ENCODE measurements at places on chromosomes 7 and 10.

- DNase-seq: no peak
These were observed 59.3 kb upstream of the PLXDC2 start for GRCh38 chr10:19756919-19757318.

DNA sequence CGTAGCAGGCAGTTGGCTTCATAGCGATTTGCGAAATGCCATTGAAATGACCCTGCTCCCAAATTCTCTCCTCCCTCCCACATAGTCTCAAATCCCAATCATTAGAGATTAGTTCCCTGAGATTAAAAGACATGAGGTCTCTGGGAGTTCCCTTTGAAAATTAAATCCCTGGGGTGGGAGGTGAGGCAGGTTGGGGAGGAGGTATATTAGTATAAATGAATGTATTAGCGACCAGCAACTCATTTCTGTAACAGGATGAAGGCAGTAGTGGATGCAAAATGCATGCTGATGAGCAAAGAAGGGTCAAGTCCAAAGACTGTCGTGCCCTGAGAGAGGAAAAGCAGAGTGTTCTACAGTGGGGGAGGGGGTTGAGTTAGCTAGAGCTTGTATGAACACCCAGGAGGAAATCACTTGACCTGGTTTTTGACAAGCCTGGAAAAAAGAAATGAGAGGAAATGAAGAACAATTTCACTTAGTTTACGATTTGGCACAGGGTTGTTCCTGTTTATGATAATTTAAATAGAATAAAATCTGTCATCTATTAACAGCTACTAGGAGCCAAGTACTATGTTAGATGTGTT lies 79.6 kb upstream of the MTPN start:
- no peak for DNase-seq

DNA sequence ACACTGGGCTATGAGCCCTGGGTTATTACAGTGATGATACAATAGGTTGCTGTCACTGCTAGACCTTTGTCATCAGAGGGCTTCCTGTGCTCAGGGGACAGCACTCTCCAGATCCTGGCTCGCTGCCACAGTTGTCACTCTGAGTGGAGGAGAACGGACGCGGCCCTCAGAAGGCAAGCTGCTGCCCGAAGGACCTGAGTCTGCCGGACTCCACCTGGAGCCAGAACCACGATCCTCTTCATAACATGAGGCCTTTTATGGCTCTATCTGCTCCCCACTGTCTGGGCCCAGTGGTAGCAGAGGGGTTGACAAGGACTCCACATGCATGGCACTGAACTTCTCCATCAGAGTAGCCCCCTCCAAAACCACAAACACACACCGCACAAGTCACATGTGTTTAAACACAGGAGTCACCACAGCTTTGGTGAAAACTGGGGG lies 94.7 kb upstream of the EFCAB10 start:
- peak; percentile 72 for DNase-seq

DNA sequence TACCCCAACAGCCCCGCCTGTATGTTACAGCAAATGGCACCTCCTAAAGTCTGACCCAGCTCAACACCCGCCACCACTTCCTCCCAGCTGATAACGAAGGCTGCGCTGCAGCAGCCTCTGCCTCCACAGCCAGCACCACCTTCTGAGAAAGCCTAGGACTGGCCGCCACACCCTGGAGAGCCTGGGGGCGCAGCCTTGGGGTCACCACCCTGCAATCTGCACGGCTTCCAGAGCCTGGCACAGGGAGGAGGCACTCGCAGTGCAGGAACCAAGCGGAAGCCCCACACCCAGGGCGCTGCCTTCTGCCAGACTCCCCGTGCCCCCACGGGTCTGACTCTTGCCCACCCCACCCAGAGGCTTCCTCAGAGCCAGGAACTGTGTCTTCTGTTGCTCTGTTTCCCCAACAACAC lies 112.5 kb downstream of the MAD1L1 start:
- no peak for DNase-seq

GRCh38 chr7:479115-479947 lies 40.3 kb downstream of the PDGFA start:
- DNase-seq: no peak

- no peak for DNase-seq
These were observed 622 bp upstream of the P4HA1 start for GRCh38 chr10:73097305-73097670.

DNA sequence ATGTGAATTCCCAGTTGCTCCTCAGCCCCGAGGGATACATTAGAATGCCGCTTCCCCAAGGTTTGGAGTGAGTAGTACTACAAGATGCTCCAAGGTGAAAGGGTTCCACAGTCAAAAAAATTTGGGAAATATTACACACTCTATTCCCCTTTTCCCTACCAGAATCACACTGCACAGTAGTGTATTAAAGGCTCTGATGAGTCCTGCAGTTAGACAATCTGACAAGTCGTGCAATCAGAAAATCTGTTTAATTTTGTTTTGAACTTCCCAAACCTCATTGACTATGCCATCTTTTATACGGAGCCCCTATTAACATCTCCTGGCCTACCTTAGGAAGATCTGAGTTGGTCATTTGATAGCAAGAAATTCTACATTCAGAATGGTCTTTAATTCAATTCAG lies 13.6 kb upstream of the UCMA start:
- no peak for DNase-seq

GRCh38 chr7:91068136-91068795 lies 196.0 kb upstream of the FZD1 start:
- DNase-seq: no peak

GRCh38 chr7:134750083-134751062 lies 29.1 kb upstream of the CALD1 start:
- peak; percentile 19 for DNase-seq

Data from T-helper 22 cell (primary cell).